GM12878 (cell line): ENCODE measurements at places on chromosomes 2 and 18. TPM values are rescaled to one million over a fixed set of nuclear protein-coding genes. Genes with fewer than 3 reads are reported as not detected.
A peak's percentile ranks its signal among the peaks of the same experiment; 100 is the strongest.

DNA sequence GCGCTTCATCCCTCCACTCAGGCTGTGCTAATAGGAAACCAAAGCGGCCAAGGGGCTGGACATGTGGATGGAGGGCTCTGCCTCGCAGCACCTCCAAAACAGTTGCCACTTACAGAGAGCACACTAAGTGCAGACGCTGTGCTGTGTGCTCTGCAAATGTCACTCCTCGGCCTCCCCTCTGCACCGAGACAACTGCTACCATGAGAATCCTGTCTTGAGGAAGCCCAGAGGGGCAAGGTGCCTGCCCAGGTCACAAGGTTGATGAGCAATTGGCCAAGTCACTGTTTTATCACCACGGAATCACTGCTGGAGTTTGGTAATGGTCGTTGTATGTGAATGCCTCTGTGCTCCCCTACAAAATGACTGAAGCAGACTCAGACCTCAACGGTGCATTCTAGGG lies 132.2 kb downstream of the SEPTIN10 start:
- no peak for DNase-seq

- no peak for DNase-seq
Observed at GRCh38 chr2:30272761-30273573, 41.6 kb downstream of the LBH start.

DNA sequence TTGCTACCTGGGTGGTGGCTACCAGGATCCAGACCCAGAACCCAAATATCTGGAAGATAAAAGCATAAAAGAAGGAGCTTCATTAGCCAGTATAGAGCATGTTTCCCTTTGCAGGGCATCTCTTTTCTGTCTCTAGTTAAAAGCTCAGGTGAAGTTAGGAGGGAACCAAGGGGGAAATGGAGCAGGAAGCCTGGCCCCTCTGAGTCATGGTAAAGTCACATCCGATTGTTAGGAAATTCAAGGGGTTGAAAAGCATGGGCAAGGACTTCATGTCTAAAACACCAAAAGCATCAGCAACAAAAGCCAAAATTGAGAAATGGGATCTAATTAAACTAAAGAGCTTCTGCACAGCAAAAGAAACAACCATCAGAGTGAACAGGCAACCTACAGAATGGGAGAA lies 126.9 kb downstream of the RPIA start:
- DNase-seq, result no peak

GRCh38 chr2:101111262-101111838 lies 39.8 kb downstream of the TBC1D8 start:
- no peak for DNase-seq

GRCh38 chr2:47899915-47900816 lies 6.1 kb downstream of the FBXO11 start:
- DNase-seq, result no peak

DNA sequence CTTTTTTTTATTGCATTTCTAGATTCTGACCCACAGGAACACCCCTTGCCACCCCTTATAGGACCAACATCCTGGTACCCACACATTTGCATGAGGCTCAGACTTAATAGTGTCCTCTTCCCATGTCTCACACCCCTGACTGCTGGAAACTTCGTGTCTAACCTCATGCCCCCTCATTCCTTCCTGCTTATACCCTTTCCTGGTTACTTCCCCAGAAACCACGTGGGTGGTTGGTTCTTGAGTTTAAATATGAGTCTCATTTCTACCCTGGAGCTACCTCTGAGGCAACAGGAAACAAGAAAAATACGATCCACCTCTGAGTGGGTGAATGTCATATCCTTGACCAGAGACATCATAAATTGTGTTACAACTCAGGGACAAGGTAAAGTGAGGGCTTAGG lies 1.6 kb downstream of the TNP1 start:
- no peak for DNase-seq

- DNase-seq, result no peak
Observed at GRCh38 chr2:4678927-4679326, 975.6 kb downstream of the DCDC2C start.

- no peak for DNase-seq
Observed at GRCh38 chr18:35267161-35267651, 22.8 kb downstream of the ZSCAN30 start.

DNA sequence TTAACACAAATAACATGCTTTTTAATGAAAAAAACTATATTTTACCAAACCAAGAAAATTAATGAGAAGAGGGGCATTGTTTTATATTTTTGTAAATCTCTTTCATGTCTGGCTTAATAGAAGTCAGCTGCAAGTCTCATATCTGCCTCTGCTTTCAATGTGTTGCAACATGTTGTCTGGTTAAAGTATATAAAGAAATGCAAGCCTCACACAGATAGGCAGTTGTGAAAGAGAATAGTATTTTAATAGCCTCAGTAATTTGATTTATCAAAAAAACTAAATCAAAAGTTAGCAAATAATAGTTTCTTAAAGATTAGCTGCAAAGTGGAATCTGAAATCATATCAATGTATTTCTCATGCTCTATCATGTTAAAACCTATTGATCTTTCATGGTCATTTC lies 52.9 kb upstream of the NCOA1 start:
- DNase-seq, result no peak

DNA sequence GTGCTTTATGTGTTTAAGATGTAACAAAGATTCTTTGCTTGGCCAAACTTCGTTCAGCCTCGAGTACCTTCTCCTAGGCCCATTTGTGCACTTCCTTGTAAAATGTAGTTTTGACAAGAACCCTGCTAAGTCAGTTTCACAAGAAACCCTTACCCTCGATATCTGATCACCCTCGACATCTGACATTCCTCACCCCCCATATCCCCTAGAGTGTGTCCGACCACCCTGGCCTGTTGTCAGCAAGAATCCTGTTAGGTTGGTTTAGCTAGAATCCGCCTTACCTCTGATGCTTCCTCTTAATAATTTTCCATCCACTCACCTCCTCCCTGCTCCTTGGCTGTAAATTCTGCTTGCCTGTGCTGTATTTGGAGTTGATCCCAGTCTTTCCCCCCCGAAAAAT lies 85.3 kb downstream of the UXS1 start:
- DNase-seq, result no peak

DNA sequence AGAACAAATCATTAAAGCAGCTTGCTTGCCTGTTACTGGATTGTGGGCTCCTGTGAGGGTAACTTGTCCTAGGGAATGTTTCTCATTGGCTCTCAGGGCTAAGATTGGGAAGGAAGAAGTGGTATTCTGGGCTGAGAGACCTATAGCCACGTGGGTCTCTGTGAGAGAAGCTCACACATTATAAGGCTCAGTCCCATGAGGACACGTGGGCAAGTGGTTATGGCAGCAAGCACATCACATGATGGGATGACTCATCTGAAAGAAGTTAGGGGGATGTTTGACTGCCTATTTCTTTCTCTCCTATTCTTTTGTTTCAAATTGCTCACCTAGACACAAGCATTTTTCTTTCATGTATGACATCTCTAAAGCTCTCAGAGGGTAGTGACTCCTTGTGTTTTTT lies 418.0 kb upstream of the ST6GAL2 start:
- DNase-seq, result no peak

DNA sequence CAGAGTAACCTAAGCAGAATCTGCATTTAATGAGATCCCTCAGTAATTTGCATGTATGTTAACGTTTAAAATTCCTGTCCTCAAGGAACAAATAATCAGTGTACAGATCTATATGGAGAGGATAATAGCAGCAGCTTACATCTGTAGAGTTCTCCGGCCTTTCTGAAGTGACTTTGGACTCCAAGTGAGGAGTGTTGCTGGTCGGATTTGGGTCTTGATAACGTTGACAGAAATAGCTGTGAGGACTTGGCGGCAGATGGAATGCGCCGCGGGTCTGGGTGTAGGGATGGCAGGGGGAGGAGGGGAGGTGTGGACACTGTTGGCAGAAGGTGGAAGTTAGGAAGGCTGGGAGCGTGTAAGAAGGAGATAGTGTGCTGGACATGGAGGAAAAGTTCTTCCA lies 170.9 kb upstream of the GATA6 start:
- DNase-seq, result no peak

- no peak for DNase-seq
Observed at GRCh38 chr2:44889096-44889495, 52.4 kb upstream of the SIX3 start.

- no peak for DNase-seq
Observed at GRCh38 chr2:108560895-108561530, 26.7 kb downstream of the LIMS1 start.

- no peak for DNase-seq
Observed at GRCh38 chr2:36354811-36355150, 797 bp upstream of the CRIM1 start.

DNA sequence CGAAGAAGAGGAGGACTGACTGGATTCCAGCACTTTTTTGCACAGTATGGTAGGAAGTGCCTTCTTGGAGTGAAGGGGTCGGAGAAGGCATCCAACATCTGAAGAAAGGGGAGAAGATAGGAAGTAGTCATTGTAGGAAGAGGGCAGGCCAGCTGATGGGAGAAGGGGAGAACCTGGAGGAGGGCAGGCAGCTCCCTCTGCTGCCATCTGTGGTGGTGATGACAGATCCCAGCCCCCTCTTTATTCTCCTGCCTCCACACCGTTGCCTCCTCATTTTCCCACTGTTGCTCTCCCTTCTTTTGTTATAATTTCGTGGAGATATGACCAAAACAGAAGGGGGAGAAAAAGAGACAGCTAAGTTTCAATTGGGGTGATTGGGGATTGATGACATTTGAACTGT lies 2.9 kb upstream of the SCYGR2 start:
- no peak for DNase-seq

- peak; percentile 3 for DNase-seq
Observed at GRCh38 chr2:102839668-102840388, 78.0 kb downstream of the TMEM182 start.

DNA sequence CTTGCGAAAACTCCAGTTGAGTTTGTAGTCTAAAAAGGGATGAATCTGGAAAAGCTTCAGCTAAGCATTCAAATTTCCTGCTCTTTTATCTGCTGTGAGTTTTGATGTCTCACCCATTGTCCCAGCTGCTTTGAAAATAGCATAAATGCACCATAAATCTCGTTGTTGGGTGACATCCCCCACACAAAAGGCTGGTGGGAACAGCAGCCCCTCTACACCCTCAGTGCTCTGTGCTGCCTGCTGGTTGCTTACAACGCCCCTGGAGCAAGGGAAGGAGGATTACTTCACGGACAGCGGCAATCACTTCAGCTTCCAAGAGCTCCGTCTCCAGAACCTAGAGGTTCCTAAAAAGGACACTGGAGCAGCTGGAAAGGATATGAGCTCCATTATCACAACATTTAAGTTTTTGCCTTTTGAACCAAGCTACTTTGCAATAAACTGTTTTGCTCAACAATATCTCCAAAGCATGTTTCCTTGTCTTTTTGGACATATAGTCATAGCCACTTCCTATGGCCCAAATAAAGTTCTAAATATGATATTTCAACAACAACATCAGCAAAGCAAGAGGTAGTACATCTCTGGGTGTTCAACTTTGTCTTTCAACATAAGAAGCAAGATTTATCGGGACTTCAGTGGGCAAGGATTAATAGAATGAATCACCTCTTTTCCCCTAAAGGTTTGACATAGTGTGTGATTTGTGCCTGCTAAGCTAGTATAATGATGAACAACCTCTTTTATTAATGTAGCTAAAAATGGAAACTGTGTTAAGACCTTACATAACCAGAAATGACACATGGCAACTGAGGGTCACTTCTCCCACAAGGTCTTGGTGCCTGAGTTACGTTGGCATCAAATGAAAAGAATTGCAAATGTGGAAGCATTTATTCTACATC lies 413.5 kb downstream of the TXNL1 start:
- no peak for DNase-seq

DNA sequence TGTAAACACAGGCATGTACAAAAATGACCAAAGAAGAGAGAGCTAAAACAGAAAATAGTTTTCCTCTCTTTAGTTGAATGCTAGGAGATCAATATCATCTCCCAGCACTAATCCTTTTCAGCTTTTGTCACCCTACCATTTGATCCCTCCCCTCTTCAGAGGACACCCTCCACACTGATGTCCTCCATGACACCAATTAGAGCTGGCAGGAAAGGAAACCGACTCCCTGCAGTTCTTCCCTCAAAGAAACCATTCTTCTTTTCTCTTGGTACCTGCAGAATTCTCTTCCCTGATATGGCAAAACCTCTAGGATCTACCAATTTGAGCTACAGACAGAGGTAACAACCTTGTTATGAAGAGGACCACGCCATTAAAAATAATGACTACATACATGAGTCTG lies 5.3 kb downstream of the EPB41L3 start:
- DNase-seq, result no peak

- DNase-seq, result no peak
Observed at GRCh38 chr2:38167968-38168350, 92.0 kb upstream of the CYP1B1 start.

- DNase-seq, result no peak
Observed at GRCh38 chr2:130766037-130766436, 10.7 kb downstream of the AMER3 start.

- no peak for DNase-seq
Observed at GRCh38 chr2:173511942-173512341, 157.3 kb downstream of the CDCA7 start.

DNA sequence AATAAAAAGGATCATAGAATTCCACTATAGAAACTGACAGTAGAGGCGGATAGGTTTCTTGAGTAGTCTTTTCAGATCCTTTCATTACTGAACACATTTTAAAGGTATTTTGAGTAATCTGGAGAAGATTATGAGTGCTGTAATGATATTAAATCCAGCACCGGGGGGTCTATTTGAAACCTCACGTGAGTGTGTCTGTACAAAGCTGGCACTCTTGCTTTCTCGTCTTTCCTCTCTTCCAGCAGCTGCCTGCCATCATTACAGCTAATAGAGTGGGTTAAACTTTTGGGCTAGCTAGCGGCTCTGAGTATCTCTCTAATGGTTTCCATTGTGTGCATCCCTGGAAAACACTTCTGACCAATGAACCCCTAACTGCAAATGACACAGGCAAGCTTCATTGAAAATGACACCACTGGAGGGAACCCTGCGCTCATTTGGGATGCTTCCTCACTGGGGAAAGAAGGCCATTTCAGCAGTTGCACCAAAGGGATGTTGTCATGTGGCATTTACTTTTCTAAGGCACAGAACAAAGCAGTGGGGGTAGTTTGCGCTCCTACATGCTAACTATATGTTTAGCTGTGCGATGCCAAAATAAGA lies 101.0 kb downstream of the HRH4 start:
- DNase-seq, result no peak

Gene POTEE
- polyA plus RNA-seq, result 1.2 TPM in 2 replicates

Gene CNRIP1
- polyA plus RNA-seq, result not detected in 2 replicates

Gene UGT1A7
- not detected in 2 replicates for polyA plus RNA-seq

Gene CXCR1
- polyA plus RNA-seq, result not detected in 2 replicates

Gene GALNT13
- not detected in 2 replicates for polyA plus RNA-seq

Gene RNMT
- 46.3 and 50.0 TPM in 2 replicates for polyA plus RNA-seq

Gene ANKRD23
- polyA plus RNA-seq, result 2.6 and 2.8 TPM in 2 replicates

Gene PUS10
- polyA plus RNA-seq, result 12.3 and 14.9 TPM in 2 replicates

Gene OR6B2
- not detected in 2 replicates for polyA plus RNA-seq

Gene OSGEPL1
- polyA plus RNA-seq, result 8.8 and 10.1 TPM in 2 replicates

Gene AMER3
- polyA plus RNA-seq, result not detected in 2 replicates

Gene TEKT4
- polyA plus RNA-seq, result 0.27 and 0.48 TPM in 2 replicates

Gene C2orf66
- polyA plus RNA-seq, result not detected in 2 replicates
